Karpas-422 (cell line): ENCODE measurements at places on chromosomes 16 and 17. TPM values are rescaled to one million over a fixed set of nuclear protein-coding genes. Genes with fewer than 3 reads are reported as not detected.

DNA sequence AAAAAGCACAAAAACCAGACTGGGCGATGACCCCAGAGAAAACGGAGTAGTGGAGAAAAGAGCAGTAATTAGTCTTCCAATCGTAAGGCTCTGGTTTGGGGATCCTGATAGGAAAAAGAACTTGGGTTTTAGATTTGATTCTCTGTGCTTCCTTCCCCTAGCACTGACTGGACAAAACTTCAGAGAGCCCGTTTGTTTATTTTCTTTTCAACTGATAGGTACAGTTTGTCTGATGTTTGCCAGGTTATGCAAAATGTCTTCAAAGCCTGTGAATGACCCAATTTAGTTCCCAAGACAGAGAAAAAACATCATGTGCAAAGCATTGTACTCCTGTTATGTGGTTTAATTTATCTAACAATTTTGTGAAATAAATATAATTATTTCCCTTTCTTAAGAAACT lies 151.1 kb upstream of the COX10 start:
- H3K4me3 ChIP-seq: peak overlapping the region; percentile 57
- H3K36me3 ChIP-seq: no peaks in the 10 kb centered on the region
- peak overlapping the region; percentile 96 for H3K27ac ChIP-seq
- no peak for DNase-seq
- peaks cover 81% of the 10 kb centered on the region for H3K4me1 ChIP-seq

GRCh38 chr17:80264205-80265075 lies 3.8 kb downstream of the RNF213 start:
- H3K27ac ChIP-seq: no peak overlapping the region
- peaks cover 36% of the 10 kb centered on the region for H3K4me1 ChIP-seq
- H3K4me3 ChIP-seq: no peak overlapping the region
- DNase-seq: no peak
- no peaks in the 10 kb centered on the region for H3K36me3 ChIP-seq

- peaks cover 33% of the 10 kb centered on the region for H3K4me1 ChIP-seq
- H3K36me3 ChIP-seq: peaks cover 19% of the 10 kb centered on the region
- H3K27ac ChIP-seq: no peak overlapping the region
- DNase-seq: no peak
- H3K4me3 ChIP-seq: no peak overlapping the region
These were observed 5.5 kb downstream of the CACNB1 start for GRCh38 chr17:39191750-39192510.

DNA sequence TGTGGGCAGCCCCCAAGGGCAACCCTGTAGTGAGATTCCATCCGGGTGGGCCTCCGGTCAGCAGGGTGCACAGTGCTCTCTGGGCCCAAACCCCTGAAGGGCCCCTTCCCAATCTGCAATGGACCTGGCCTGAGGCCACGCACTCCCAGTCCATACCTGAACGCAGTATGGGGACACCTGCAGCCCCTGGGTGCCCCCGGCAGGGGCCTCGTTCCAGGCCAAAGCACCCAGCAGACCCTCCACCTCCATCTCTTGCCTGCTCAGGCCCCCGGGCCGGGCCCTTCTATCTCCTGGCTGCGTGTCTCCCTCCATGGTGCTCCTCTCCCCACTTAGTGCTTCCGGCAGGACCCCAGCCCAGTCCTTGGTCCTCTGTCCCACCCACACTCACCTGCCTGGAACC lies 17.3 kb upstream of the AATK start:
- H3K4me1 ChIP-seq: peaks cover 8% of the 10 kb centered on the region
- no peaks in the 10 kb centered on the region for H3K27me3 ChIP-seq
- no peak overlapping the region for H3K4me3 ChIP-seq
- H3K36me3 ChIP-seq: no peaks in the 10 kb centered on the region
- no peak for DNase-seq

DNA sequence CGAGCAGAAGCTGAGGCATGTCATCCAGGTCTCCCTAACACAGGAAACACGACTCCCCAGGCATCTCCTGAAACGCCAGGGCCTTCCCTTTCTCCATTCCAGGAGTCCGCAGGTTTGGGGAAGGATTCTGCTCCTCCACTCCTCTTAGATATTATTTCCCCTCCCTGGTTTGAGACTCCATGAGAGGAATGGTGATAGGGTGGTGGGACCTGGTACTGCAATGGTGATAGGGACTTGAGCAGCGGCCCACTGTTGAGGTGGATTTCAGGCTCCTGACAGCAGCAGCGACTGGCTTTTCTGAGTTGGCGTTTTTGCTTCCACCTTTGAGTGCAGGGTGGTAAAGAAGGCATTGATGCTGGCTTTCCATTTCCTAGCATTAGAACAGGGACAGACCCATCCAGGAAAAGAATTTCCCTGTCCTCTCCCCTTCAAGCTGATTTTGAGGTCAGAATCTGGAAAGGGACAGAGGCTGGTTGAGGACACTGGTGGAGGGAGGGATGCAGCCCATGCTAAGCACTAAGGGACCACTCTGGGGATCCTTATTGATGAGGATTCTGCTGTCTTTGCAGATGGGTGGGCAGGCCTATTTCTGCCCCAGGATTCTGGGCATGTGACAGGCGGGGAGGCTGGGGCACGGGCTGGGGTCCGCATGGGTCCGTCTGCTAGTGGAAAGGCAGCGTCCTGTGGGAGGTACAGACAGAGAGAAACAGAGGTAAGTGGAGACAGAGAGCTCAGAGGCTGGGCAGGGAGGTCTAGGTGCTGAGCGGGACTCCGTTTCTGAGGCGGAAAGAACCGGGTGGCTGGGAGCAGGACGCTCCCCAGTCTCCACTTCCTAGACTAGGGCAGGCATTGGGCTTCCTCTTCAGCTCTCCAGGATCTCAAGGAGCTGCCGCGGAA lies 1.3 kb upstream of the TBX4 start:
- H3K4me1 ChIP-seq: no peaks in the 10 kb centered on the region
- no peak overlapping the region for H3K27ac ChIP-seq
- no peak for DNase-seq
- H3K27me3 ChIP-seq: no peaks in the 10 kb centered on the region

The GNG13 gene
- total RNA-seq: not detected in 2 replicates

GRCh38 chr17:1638171-1638590 lies 7.4 kb downstream of the SCARF1 start:
- H3K4me1 ChIP-seq: no peaks in the 10 kb centered on the region
- H3K4me3 ChIP-seq: no peak overlapping the region
- no peak for DNase-seq
- H3K27ac ChIP-seq: no peak overlapping the region
- H3K27me3 ChIP-seq: no peaks in the 10 kb centered on the region

DNA sequence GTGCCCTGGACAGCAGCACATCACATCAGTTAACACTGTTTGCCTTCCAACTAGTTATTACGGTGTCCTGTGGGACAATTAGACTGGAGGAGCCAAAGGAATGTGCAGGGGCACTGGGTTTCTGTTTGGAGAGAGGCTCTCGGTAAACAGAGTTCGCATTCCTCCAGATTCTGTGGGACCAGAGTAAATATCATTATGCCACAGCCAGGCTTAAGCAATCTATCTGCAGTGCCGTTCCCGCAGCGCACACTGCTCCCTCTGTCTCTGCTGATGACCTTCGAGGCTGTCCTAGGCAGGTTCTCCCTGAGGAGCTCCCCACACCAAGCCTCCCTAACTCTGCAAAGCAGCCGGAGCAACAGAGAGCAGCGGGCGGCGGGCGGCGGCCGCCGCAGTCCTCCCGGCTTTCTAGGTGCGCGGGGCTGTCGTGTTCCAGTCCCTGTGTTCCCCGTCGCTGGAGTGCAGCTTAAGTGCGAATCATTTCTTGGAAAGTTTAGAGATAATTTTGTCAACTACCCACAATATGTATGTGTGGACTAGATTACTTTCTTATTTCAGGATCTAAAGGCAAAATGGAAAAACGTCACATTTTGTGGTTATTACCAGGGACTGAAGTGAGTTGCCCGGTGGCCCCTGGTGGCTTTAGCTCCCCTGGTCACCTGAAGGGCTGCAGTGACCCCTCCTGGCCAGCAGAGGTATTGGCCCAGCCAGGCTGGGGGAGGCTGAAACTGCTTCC lies 43.3 kb downstream of the PGS1 start:
- H3K36me3 ChIP-seq: peaks cover 6% of the 10 kb centered on the region; the same call in 1 of the 2 replicates
- H3K27me3 ChIP-seq: no peaks in the 10 kb centered on the region
- H3K27ac ChIP-seq: no peak overlapping the region
- H3K4me3 ChIP-seq: no peak overlapping the region
- DNase-seq: peak; percentile 82
- H3K4me1 ChIP-seq: no peaks in the 10 kb centered on the region

DNA sequence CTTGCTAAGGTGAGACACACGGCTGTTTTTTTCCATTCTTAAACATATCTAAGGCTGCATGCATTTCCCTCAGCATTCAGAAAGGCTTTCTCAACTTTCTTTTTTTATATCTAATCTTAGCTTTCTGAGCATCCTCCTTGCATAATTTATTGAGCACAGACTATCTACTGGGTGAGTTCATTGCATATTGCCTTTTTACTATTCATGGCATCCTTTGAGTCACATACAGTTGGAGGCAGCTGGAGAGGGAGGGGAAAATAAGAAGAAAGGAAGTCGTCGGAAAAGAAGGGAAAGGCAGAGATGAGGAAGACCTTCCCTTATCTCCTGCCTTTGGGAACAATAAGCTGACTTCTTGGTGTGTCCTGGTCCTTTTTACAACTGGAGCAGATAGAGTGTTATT lies 468.3 kb downstream of the SLC39A11 start:
- H3K36me3 ChIP-seq: no peaks in the 10 kb centered on the region
- no peak for DNase-seq
- no peak overlapping the region for H3K4me3 ChIP-seq
- H3K4me1 ChIP-seq: no peaks in the 10 kb centered on the region
